Fibroblast of skin of scalp (primary cell): ENCODE measurements at places on chromosomes 7 and 10.

DNA sequence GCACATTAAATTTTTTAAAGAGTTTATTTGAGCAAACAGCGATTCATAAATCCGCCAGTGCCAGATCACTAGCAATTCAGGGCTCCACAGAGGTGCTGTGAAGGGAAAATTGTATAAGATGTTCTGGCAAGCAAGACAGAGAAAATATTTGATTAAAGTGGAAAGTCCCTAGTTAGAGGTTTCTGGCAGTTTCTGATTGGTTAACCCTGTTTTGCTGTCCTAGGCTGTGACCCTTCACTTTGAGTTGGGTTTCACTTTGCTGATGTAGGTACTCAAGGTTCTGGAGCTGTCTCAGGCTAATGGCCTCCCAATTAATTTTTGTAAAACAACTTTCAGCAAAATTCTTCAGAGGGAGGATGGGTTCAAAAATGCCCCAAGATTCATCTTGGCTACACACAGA, 79.4 kb upstream of the NXPH1 start:
- DNase-seq = no peak

DNA sequence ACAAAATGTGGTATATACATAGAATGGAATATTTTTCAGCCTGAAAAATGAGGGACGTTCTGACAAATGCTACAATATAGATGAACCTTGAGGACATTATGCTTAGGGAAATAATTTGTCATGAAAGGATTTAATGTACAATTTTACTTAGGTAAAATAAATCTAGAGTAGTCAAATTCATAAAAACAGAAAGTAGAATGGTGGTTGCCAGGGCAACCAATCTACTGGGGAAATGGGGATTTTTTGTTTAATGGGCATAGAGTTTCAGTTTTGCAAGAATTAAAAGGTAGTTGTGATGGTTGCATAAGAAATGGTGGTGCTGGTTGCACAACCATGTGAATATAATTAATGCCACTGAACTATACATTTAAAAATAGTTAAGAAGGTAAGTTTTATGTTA, 296.0 kb upstream of the SP4 start:
- no peak for DNase-seq

DNA sequence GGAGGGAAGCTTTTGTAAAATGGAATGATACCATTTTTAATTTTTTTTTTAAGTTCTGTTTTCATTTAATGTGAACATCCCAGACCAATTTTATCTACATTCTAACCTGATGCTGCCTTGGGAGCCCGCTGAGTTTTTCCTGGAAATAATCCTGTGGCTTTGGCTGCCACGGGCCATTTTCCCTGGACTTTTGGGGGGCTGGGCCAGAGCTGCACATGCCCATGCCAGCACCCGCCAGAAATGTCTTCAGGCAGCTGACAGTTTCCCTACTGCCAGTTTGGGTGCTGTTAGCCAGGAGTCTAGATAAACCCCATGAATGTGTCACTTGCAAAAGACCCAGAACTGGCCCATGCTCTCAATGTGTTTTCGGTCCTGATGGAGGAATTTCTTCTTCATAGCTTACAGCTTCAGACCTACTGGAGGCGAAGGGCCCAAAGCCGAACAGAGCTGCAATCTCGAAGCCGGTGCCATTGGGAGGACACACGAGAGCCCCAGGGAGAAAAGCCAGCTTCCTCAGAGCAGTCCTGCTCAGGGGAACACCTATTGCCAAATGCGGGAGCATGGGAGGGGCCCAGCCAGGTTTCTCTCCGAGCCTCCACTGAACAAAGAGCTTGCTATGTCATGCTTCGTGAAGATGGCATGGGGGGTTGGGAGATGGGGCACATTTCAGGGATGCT, 444.2 kb upstream of the MKI67 start:
- DNase-seq = no peak

DNA sequence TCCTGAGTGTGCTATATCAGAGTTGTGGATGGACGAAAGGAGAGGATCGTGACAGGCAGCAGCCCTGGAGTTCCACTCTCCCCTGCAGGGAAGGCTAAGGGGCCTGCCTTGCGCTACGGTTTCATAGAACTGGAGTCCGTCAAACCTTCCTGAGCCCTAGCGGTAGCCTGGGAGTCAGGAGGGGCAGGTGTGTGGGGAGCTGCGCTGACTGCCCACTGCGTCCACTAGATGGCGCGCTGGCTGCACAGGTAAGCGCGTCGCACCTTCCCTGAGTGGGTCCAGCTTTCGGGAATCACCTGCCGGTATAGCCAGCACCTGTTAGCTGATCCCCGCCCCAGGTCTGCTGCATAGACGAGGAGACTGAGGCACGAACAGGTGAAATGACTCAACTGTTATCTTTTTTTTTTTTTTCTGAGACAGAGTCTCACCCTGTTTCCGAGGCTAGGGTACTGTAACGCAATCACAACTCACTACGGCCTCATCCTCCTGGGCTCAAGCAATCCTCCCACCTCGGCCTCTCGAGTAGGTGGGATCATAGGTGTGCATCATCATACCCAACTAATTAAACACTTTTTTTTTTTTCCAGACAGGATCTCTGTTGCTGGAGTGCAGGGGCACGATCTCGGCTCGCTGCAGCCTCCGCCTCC, 20.2 kb upstream of the BAIAP2L1 start:
- DNase-seq = peak; percentile 19

DNA sequence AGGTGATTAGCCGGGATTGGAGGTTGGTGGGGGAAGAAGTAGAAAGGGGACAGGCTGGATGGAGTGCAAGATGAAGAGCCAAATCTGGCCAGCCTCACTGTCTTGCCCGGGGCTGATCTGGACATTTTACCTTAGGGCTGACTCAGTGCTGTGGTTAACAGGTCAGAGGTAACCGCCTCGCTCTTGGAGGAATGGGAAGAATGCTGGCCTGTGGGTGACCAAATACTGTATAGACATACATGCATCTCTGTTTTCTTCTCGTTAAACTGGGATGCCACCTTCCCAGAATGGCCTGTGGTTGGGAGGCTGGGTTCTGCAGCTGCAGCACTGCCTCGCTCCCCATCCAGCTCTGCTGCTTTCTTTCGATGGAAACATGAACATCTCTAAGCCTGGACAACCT, 120.0 kb downstream of the SEC23IP start:
- no peak for DNase-seq

DNA sequence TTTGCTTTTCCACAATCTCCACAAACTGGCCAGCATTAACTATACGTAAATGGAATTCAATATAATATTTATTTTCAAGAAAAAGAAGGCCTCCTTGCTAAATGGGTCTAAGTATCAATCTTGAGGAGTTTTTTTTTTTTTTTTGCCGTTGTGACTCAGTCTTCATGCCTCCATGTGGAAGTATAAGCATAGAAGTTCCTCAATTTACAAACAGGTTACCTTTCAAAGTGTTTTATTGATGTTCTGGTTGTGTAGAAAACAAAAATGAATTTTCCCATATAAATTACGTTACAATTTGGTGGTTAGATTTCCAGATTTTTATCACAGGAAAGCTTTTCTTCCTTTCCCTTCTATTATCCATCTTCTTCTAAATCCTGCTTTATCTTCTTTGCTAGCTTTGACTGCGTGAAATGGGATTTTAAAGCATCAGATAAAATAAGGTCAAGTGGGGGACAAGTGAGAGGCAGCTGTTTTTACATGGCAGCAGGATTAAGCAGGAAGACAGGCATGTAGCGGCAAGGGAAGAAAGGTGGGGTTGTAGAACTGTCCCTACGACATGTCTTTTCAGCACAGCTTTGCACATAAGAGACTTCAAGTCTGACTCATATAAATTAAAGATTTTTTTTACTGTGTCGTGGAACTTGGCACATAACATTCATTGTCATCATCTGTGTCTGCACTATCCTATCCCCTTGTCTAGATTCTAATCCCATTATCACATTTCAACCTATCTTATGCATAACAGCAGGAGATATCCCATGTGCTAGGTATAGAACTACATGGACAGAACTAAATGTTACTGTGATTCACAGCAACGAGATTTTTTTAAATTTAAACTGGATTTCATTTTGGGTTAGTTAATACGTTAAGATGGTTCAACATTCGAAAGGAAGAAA, 135.3 kb upstream of the FAM3C start:
- DNase-seq = peak; percentile 15

DNA sequence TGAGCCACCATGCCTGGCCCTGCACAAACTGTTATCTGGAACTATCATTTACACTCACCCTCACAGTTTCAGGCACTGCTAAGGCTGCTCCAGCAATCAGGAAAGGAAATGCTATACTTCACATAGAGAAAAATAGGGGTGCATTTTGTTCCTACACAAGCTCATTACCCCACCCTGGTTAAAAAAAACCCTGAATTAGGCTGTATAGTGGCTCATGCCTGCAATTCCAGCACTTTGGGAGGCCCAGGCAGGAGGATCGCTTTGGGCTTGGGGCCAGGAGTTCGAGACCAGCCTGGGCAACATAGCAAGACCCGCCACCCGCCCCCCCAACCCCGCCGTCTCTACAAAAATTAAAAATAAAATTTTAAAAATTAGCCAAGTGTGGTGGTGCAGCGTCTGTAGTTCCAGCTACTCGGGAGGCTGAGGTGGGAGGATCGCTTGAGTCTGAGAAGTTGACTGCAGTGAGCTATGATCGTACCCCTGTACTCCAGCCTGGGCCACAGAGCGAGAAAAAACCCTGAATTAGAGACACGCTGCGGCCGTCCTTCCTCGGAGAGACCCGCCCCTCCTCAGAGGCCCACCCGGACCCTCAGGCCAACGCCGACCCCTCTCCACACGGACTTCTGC, 539 bp downstream of the PTCD1 start:
- no peak for DNase-seq

DNA sequence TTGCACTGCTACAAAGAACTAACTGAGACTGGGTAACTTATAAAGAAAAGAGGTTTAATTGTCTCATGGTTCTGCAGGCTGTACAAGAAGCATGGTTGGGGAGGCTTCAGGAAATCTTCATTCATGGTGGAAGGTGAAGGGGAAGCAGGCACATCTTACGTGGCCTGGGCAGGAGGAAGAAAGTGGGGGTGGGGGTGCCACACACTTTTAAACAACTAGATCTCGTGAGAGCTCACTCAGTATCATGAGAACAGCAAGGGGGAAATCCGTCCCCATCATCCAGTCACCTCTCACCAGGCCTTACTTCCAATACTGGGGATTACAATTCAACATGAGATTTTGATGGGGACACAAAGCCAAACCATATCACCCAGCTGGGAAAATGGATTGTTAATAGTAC, 281.7 kb downstream of the AUTS2 start:
- no peak for DNase-seq

DNA sequence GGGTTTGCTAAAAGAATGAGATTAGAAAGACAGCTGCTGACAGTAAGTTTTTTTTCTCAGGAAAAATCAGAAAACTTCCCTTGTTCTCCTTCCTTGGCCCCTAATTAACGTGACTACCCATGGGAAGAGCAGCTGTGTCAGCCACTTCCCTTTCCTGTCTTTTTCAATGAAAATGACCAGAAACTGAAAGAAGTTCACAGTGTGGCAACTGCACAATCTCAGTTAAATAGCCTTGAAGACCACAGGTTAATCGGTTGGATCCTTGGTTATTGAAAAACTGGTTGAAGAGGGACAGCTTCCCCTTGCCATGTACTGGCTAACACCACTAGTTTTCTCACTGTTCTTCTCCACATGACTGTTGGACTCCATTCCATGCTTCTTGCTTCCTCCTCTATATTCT, 148.8 kb upstream of the AGR3 start:
- no peak for DNase-seq

DNA sequence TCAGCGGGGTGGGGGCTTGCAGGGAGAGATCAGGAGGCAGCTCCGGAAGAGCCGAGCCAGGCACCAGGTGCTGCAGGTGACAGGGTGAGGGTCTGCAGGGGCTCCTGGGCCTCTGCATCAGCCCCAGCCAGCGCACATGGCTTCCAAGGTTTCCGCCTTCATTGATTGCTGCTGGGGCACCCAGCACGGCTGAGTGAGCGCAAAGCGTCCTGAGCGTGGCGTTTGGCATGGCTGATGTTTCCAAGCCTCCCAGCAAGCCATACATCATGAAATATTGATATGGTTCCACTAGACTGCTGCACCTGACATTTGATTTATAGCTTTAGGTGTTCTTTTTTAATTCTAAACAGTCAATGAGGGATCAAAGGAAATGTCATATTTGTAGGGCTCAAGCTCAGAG, 259.0 kb downstream of the WDR37 start:
- DNase-seq = no peak

DNA sequence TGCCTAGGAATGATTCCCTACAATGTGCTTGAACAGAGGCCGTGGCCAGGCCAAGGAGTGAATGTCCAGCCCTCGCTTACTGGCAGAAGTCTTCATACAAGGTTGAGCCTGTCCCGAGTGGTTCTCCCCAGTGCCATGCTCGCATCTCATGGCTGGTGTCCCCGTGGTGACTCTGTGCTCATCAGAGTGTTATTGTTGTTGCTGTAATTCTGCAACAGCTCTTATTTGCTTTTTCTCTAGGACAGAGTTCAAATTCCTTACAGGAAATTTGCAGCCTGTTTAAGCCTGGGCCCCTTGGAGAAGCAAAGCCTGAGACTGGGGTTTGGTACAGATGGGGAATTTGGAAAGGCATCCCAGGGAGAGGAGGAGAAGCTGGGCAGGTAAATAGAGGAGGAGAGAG, 157.7 kb upstream of the PRR15 start:
- DNase-seq = no peak

DNA sequence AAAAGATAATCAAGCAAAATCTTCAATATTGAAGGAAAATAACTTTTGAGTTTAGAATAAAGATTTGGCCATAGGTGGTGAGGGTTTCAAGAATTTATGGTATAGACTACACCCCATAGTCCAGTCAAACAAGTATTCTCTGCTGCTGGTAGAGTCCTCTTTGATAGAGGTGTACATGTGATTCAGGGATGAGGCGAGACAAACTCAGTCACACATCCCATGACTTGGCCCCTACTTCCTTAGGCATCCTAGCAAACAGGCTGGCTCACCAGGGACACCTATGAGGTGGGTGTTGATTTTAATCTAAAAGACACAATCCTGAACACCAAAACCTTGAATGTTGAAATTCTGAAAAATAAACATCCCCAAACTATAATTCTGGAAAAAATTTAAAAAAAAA, 78.1 kb upstream of the SLC25A13 start:
- DNase-seq = no peak

GRCh38 chr7:137169282-137169698, 174.2 kb downstream of the PTN start:
- peak; percentile 77 for DNase-seq

- DNase-seq = peak; percentile 79
Observed at GRCh38 chr10:4847561-4848355, 21.8 kb downstream of the AKR1E2 start.
